ENCODE measurements at places on chromosomes 3 and 15.
A peak's percentile ranks its signal among the peaks of the same experiment; 100 is the strongest.

DNA sequence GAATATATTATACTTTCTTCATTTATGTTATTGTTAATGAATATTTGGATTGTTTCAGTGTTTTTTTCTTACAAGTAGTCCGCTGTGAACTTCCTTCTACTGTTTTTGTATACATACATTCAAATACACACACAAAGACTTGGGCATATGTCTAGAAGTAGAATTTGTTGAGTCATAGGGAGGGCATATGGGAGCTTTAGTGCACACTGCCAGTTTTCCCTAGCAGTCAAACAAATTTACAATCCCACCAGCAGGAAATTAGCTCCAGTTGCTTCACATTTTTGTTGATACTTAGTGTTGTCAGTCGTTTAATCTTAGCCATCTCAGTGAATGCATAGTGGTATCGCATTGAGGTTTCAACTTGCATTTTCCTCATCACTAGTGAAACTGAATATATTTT lies 492.3 kb downstream of the DIPK2A start:
- DNase-seq, result no peak

GRCh38 chr15:79315623-79316328 lies 4.9 kb downstream of the TMED3 start:
- DNase-seq, result peak; percentile 42

GRCh38 chr3:34202975-34203374 lies 404.5 kb downstream of the PDCD6IP start:
- DNase-seq, result no peak

GRCh38 chr15:63970621-63971426 lies 75.5 kb downstream of the DAPK2 start:
- DNase-seq, result no peak

- DNase-seq, result no peak
These were observed 61.9 kb downstream of the VGLL3 start for GRCh38 chr3:86929046-86929445.

DNA sequence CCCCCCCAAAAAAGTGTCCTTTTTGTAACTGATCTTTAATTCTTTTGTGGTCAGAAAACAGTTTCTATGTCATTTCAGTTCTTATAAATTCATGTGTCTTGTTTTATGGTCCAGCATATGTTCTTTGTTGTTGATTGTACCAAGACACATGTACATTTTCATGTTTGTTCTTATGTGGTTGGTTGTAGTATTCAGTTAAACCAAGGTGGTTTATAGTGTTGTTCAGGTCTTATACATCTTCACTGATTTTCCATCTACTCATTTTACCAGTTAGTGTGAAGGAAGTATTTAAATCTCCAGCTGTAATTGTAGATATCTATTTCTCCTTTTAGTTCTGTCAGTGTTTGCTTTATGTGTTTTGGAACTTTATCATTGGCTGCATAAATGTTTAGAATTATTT lies 24.0 kb downstream of the MEF2A start:
- no peak for DNase-seq

- DNase-seq, result peak; percentile 82
These were observed at the start of gene MOBP for GRCh38 chr3:39467394-39468107. Gene MOBP, plus strand, starts transcription at chr3:39467680. Its CDS starts 34,390 bp downstream, at chr3:39502070.

- DNase-seq, result no peak
These were observed 113.8 kb downstream of the ADAMTSL3 start for GRCh38 chr15:83767741-83768140.

DNA sequence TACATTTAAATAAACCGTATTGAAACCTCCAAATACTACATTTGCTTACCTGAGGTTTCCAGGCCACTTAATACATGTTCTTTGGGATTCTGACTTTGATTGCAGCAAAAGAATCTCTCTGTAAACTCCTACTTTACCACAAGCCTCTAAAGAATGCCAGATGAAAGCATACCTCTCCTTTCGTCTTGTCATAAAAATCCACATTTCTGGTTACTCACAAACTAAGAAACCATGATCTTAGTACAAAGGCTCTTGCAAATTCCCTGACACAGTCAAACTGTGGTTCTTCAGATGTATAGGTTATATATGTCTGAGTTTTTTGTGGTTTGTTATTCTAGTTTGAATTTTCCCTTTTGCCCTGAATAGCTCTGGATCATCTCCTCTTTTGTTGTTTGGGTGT lies 188.4 kb downstream of the RAP2B start:
- DNase-seq, result no peak

DNA sequence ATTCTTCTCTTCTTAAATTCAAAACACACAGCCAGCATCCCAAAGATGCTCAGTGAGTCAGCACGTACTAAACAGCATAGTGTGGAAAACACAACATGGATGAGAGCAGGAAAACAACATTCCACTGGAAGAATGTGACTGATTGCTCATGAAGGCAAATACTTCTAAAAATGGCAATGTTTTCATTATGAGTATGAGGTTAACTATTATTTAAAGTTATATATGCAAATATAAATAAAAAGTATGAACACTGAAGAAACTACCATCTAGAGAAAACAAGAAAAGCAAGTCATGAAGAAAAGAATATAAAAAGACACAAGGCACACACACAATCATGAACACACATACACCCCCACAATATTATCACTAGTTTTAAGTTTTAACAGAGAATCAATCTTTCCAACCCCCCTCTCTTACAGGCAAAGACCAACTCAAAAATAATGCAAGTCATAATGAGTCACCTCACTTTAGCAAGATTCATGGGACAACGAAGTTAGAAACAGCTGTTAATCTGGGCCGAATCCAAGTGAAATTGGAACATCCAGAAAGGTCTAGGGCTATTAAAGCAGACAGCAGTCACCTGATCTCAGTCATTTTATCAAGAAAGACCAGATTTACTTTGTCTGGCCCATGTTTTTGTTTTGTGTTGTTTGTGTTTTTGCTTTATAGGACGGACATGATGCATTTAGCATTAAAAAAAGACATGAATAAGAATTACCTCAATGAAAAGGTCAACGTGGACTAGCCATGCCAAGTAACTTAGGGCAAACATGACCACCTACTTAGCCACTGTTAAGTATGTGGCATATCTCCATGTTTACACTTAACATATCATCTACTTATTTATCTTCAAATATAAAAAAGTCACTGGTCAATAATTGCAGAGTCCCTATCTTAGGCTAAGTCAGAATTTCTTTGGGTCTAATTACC lies 18.1 kb downstream of the GBE1 start:
- no peak for DNase-seq

DNA sequence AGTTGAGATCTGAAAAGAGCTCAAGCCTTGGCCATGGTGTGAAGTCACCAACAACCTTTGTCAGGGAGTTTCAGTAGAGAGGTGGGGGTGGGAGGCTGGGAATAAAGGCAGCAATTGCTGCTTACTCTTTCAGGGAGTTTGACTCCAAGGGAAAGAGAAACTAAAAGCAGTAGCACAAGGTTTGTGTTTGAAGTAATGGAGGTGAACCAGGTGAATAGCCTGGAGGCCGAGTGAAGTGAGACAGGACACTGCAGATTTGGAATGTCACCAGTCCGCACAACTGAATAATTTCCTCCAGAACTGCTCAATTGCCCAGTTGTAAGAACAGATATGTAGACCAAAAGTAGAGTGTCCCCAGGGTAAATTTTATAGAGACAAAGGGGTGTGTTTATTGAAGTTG lies 44.1 kb downstream of the CD86 start:
- DNase-seq, result no peak

- DNase-seq, result no peak
These were observed 176.5 kb upstream of the PFN2 start for GRCh38 chr3:150146991-150147761.

DNA sequence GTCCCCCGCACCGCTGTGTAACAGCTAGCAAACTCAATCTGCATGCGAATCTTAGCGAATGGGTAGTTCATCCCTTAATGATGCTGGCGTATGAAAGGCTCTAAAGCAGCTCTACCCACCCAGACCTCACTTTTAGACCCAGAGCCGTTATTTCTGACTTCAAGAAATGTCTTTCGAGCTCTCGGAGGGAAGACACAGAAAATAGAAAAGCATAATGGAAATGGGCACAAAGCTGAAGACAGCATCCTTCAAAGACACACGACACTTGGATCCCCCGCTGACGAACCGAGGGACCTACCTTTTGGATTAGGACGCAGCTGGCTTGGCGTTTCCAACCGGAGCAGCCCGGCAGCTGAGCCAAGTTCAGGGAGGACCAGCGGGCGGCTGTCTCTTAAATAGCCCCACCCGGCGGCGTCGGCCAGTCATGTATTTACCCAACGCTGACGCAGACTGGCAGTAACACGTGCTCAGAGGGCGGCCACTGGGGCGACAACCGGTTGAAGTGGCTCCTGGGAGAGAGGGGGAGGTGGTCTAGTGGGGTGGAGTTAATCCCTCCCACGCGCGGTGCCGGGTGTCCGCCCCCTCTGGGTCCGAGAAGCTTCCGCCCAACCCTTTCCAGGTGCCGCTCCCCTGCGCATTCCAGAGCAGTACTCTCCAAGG lies 1.5 kb downstream of the CCK start:
- DNase-seq, result peak; percentile 35

Measured in hippocampal formation (tissue), 2 donors.